ENCODE measurements at places on chromosomes 7 and 10.

DNA sequence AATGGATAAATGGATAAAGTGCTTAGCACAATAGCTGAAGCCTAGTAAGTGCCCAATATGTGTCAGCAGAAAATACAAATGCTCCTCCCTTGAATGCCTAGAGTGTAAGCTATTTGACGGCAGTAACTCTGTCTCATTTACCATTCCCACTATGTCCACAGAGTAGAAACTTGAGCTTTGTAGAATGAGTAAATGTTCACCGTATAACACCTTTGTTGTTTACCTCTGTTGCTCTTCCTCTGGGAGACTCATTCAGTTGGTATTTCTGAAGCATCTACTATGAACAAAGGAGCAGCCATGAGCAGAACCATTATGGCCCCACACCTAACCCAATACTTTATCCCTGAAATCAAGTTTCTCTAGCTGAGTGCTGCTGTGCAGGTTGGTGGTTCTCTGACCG lies 8.4 kb upstream of the SLC16A12 start:
- DNase-seq = no peak

GRCh38 chr10:5694573-5694972 lies 9.9 kb downstream of the TASOR2 start:
- no peak for DNase-seq

- DNase-seq = no peak
Measured at GRCh38 chr10:78332657-78333056, 299.0 kb downstream of the RPS24 start.

GRCh38 chr7:30413864-30414263 lies 64.7 kb downstream of the NOD1 start:
- no peak for DNase-seq

DNA sequence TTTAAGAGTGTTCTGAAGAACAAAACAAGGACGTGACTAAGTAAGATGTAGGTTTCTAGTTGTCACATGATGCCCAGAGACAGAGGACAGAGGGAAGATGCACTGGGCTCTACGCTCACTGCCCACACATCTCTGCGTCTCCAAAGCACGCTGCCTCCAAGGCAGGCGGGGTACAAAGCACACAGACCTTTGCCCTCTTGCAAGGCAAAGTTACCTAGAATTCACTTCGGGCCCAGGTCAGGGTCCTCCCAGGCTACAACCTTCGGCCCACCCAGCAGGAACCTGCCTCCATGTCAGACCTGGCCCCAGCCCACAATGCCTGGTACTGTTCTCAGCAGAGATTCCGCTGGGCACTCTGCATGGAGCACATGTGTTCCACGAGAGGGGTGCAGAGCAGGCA lies 26.5 kb downstream of the GRB10 start:
- DNase-seq = no peak

GRCh38 chr7:27134392-27134791 lies 3.8 kb upstream of the HOXA4 start:
- DNase-seq = no peak

GRCh38 chr10:85513436-85513835 lies 853.2 kb downstream of the GRID1 start:
- DNase-seq = no peak

GRCh38 chr10:98302741-98303365 lies 34.9 kb upstream of the LOXL4 start:
- no peak for DNase-seq

DNA sequence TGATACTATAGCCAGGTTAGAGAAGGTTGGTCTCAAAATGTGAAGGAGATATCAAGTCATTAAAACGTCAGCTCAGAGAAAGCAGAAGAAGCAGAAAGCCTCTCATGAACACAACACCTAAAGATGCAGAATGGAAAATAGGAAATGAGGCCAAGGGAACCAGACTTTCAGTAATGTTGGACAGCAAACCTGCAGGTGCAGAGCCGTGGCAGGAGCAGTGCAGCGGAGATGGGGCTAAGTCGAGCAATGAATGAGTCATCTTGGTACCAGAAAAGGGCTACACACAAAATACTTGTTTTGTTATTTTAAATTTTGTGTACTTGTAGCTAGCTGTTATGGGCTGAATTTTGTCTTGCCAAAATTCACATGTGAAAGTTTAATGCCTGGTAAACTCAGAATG lies 479.6 kb upstream of the POM121L12 start:
- no peak for DNase-seq

DNA sequence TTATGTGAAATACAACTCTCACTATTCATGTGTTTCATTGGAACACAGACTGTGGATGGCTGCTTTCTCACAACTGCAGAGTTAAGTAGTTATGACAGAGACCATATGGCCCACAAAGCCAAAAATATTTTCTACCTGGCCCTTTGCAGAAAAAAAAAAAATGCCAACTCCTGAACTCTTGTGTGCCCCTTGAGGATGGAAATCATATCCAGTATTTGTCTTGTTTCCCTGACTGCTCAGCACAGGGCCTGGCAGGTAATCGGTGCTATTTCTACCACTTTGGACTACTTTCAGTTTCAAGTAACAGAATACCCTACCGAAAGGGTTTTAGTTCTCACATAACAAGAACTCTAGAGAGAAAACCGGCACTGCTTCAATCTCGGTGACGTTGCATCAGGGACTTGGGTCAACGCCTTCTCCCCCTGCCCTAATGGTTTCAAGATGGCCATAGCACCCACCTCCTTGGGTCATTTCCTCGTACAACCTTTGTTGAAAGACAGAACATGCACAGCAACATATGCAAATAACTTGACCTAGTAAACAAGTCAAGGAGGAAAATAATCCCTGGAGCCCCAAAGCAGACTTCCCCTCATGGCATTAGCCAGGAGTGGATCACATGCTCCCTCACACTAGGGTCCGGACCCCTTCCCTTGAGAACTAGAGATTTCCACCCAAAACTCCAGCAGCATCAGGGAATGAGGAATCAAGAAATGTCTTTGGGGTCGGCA lies 11.8 kb upstream of the GPNMB start:
- no peak for DNase-seq

GRCh38 chr10:130354573-130354954 lies 218.4 kb downstream of the GLRX3 start:
- DNase-seq = peak; percentile 37

- DNase-seq = no peak
Measured at GRCh38 chr7:132246591-132246990, 329.7 kb downstream of the PLXNA4 start.

GRCh38 chr10:100364735-100365391 lies 17.8 kb downstream of the SCD start:
- no peak for DNase-seq

DNA sequence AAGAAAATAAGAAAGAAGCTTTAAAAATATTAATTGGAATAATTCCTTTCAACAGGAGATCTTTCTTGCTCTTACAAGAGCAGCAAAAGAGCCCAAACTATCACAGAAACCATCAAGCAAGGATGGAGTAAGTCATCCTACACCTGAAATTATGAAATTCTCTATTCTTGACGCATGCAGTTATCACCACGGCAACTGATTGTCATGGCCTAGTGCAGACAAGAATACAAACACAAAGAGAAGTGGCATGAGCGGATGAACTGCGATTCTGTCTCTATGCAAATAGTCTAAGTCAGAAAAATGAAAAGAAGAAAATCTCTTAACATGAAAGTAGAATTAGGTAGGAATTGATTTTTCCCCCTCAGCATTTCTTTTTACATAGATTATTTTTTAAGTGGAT lies 54.8 kb upstream of the SLC35B4 start:
- DNase-seq = no peak

DNA sequence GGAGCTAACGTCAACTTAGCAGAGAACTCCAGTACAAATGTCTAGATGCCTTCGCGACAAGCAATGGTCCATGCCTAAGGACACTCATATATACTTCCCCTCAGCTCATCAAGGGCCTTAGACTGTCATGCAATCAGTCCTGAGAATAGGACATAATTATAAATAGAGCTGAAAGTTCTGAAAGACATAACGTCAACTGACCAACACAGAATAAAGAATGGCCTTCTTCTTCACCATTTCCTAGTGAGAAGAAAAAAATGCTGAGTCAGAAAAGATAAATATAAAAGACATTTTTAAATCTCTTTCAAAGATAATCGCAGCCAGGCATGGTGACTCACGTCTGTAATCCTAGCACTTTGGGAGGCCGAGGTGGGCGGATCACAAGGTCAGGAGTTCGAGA lies 83.2 kb downstream of the ARMH3 start:
- DNase-seq = no peak

- DNase-seq = no peak
Measured at GRCh38 chr7:71769326-71769725, 637.4 kb downstream of the GALNT17 start.

DNA sequence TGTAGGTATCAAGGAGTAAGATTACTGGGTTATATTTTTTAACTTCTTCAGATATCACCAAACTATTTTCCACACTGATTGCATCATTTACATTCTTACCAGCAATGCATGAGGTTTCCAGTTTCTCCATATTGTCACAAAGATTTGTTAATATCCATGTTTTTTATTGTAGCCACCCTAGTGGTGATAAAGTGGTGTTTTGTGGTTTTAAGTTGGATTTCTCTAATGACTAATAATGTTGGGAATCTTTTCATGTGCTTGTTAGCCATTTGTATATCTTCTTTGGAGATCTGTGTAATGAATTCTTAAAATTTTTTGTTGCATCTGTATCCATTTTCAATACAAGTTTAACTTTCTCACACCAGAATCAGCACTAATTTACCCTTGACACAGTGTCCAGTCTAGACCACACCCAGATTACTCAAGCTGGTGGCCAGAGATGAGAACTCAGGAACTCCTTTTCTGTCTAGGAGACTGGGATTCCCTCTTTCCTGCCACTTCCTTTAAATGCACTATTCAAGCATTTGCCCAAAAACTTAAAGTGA lies 67.0 kb upstream of the PLXDC2 start:
- DNase-seq = no peak

- DNase-seq = no peak
Measured at GRCh38 chr7:108805808-108806397, 236.2 kb downstream of the DNAJB9 start.

- DNase-seq = no peak
Measured at GRCh38 chr7:1941464-1942242, 271.6 kb downstream of the ELFN1 start.

DNA sequence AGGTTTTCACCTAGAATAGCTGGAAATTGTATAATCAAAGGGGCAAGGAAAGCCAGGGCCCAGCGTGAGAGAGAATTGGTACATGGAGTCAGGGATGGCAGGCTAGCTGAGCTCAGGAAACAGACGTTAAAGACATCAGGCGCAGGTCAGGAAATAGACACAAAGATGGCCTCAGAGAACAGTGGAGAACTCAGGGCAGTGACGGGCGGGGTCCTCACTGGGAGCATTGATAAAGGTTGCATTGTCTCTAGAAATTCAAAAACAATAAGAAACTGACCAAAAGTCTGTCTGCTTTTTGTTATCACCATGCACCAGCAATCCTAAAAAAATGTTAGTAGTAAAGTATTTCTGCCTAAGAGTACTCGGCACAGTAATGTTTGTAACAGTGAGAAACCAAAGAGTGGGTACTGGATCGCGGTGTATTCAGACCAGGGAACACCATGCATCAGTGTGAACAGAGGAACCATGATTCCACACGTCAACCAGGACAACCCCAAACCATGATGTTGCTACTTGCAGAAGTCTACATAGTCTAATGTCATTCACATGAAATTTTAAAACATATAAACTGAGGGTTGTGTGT lies 81.9 kb upstream of the AUTS2 start:
- DNase-seq = no peak

Measured in activated effector memory CD4-positive, alpha-beta T cell treated with anti-CD3 and anti-CD28 coated beads, Interleukin-2, amount 50 U/mL, for 16 hours (primary cell).